Stimulated activated CD8-positive, alpha-beta memory T cell treated with anti-CD3 and anti-CD28 coated beads, Interleukin-15, amount 100 ng/mL, for 4 hours (primary cell): ENCODE measurements at places on chromosomes 16 and 17.

DNA sequence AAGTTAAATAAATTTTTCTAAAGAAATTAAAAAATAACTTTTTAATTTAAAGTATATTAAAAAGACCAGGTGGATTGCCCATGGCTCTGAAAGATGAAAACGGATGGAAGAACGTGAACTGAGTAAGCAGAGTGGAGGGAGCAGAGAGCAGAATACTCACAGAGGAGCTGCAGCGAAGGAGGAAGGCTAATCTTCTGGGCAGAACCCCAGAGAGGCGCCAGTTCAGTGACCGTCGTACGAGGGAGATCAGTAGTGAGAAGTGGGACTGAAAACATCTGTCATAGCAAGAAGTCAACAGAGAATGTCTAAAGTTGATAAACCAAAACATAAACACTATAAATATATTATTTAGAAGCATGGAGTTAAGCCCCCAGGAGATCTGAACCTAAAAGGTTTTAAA lies 34.9 kb downstream of the UBE2G1 start:
- no peak for DNase-seq

DNA sequence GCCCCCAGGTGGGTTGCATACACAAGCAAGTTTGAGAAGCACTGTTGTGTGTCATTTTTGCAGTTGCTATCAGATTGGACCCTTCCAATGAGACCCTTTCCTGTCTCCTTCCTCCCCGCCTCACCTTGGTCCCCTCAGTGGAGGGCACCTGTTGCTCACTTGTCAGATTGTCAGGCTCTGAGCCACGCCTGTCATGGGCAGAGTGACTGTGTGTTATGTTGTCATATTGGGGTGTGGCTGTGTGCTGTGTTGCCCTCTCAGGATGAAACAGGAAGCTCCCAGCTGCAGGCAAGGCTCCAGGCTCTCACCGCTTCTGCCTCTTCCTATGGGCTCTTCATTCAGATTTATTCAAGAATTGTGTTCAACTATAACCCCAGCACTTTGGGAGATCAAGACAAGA lies 302.9 kb downstream of the CPPED1 start:
- no peak for DNase-seq

- no peak for DNase-seq
These were observed 345.7 kb downstream of the CDH13 start for GRCh38 chr16:82972331-82972919.

DNA sequence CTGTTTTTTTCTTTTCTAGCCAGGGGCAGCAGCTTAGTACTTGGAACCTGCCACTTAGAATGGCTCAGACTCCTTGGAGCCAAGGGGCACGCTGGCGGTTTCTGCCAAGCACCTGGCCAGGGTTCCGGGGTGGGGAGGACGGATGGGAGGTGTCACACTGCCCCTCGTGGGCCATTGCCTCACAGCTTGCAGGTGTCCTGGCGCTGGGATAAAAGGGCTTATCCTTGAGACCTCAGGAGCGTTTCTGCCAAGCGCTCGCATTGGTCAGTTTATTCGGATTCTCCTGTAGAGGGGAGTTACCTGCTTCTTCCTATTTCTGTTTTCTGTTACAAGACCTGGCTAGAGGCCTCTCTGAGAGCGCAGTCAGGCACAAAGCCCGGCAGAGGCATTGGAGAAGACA lies 234.6 kb downstream of the MSI2 start:
- no peak for DNase-seq

DNA sequence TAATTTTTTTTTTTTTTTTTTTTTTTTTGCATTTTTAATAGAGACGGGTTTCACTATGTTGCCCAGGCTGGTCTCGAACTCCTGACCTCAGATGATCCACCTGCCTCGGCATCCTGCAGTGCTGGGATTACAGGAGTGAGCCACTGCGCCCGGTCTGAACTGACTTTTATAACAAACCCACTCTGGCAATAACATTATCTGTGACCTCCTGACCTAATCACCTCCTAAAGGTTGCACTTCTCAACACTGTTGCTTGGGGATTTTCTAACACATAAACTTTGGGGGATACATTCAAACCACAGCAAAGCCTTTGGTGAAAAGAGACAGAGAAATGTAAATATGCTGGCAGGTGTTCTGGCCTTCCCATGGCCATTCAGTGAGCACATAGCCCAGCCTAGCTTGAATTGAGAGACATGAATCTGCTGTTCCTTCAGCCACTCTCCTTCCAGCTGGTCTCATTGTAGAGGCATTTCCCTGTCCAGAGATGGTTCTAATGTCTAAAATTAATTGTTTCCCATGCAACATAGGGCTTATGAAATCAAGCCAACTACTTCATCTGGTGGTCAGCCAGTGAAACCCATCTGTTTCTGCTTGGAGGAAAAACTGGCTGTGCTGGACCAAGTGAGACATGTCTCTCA lies 28.3 kb downstream of the LYRM1 start:
- DNase-seq = no peak
